OCI-LY7 (cell line): ENCODE measurements at places on chromosomes 12 and 14. TPM values are rescaled to one million over a fixed set of nuclear protein-coding genes. Genes with fewer than 3 reads are reported as not detected.

The CCDC196 gene
- not detected in 2 replicates for total RNA-seq

GRCh38 chr12:5242440-5242839 is 189.5 kb upstream of the NTF3 start:
- no peak for DNase-seq

DNA sequence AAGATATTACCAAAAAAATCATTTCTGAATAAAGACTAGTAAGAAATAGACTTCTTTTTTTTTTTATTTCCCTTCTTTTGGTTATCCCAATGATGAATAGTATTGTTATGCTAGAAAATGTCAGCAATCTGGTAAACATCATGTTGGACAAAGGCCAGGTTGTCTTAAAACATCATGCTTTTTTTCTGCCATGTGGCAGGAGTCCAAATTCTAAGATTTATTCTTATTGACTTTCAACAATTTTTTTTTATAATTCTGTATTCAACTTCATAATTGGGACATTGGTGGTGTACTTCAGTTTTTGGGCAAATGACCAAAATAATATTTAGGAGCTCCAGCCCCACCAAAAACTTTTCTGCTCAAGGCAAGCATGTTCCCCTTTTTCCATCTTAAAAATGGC is 10.5 kb downstream of the DCN start:
- DNase-seq = no peak

DNA sequence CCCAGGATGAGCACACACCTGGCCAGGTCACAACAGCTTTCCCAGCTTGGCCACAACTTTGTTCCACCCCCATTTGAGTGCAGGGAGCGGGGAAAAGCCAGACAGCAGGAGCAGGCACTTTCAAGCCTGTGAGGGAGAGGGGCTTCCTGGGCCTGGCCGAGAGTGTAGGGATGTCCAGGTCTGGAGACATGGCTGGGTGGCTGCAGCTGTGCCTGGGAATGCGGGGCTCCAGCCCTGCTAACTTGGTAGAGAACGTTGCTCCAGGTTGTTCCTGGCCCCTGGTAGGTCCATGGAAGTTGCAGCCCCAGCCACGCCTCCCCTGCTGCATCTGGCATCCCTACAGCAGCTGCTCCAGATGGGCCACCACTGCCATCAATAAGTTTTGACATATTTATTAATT is 738.5 kb downstream of the SLC6A15 start:
- no peak for DNase-seq

DNA sequence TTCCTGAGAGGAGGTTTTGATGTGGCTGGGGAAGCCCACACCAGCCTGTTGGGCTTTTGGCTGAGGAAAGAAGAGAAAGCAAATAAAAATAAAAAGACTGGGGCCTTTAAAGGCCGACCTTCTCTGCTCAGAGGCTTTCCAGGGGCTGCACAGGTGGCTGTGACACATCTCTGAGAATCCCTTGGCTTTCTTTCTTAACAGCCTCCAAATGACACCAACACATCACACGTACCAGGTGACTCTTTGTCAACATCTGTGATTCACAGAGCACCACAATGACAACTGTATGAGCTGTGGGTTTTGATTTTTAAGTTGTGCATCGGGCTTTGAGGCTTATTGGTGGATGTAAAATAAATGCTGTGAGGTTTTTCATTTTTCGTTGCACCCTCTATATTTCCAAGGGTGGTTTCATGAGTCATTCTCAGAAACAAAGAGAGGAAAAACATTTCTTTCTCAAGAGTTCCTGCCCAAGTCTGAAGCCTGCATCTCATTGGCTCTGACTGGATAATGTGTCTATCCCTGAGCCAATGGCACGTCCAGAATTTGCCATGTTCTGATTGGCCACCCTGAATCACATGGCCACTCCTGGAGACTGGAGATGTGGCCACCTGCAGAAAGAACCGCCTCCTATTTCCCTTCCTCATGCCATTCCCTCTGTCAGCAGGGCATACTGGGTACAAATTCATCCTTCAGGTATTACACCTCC is 349.0 kb downstream of the GLT1D1 start:
- DNase-seq = no peak

GRCh38 chr12:28575593-28576205 is 385.4 kb downstream of the CCDC91 start:
- no peak for DNase-seq

DNA sequence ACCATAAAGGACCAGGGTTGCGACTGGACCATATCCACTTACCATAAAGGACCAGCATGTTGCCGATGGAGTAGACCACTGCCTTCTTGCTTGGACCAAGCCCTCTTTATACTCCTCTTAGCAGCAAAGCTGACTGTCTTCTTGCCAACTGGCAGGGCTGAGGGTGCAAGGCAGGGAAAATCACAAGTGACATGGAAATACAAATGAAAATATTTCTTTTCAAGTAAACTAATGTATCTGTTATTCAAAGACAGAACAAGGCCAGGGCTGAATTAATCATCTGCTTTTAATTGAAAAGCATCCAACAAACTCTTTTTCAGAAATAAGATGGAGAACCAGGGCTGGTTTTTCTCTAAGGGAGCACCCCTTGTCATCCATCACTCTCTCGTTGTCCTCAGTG is at the start of gene CELA1:
Gene CELA1, minus strand, starts transcription at position 99 of the 400 bp plus-strand sequence. Its CDS starts 41 bp downstream, at position 58.
- no peak for DNase-seq

The IL26 gene
- not detected in 2 replicates for total RNA-seq

DNA sequence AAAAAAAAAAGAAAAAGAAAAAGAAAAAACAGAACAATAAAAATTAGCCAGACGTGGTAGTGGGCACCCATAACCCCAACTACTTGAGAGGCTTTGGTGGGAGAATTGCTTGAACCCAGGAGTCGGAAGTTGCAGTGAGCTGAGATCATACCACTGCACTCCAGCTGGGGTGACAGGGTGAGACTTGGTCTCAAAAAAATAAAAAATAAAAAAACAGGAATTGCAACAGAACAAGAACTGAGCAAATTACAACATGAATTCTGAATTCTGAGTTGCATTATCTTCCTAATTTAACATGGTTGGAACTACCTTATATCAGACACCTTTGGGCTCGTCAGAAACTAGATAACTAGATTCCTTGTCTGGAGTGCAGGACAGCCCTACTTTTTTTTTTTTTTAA is 53.3 kb upstream of the NR2C1 start:
- DNase-seq = no peak

The PLEKHG3 gene
- not detected in 2 replicates for total RNA-seq

The RASSF9 gene
- not detected in 2 replicates for total RNA-seq

The POLE gene
- 230 and 255 TPM in 2 replicates for total RNA-seq
